ENCODE measurements at places on chromosomes 2 and 18.

DNA sequence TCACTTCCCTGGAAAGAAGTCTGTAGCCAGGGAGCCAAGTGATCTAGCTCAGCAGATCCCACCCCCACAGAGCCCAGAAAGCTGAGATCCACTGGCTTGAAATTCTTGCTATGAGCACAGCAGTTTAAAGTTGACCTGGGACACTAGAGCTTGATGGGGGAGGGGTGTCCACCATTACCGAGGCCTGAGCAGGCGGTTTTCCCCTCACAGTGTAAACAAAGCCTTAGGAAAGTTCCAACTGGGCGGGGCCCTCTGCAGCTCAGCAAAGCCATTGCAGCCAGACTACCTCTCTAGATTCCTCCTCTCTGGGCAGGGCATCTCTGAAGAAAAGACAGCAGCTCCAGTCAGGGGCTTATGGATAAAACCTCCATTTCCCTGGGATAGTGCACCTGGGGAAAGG lies 887.2 kb upstream of the LRATD1 start:
- DNase-seq = peak; percentile 74

DNA sequence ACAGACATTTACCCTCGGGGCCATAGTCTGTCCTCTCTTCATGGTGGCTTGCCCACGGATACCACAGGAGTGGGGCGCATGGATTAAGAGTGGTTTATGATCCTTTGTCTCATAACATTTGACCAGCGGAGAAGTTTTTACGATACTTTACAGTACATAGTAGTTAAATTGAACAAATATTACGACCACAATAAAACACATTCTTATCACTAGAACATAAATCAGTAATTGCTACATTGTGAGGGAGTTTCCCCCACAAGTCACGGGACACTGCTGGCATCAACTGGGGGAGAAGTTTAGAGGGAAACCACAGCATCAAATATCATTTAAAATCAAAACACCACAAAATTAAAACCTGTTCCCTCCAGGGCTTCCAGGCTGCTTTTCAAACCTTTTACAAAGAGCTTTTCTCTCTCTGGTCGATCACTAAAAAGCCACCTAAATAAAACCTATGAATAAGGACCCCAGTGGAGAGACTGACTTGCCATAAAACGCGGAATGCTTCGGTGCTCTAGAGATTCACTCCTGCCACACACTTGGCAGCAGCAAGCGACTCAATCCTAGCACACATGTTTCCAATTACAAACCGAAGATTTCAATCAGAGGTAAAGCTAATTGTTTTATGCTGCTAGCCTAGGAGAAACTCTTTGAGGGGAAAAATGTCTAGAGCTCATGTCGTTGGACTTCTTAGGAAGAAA lies 173.7 kb upstream of the HNRNPA3 start:
- DNase-seq = no peak

DNA sequence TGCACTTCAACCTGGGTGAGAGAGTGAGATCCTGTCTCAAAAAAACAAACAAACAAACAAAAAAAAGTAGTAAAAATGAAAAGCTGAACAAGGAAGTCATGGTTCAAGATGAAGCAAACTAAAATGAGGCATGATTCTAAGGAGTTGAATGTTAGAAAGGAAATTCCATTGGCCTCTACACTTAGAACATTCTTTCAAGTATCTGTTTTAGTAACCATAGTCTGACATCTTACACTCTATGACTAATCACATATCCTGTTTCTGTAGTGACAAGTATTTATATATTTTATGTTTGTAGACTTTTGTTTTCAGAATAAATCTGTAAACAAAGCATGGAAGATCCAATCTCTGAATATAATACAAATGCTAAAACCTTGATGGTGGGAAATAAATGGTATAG lies 164.1 kb downstream of the KIAA1328 start:
- no peak for DNase-seq

- no peak for DNase-seq
Observed at GRCh38 chr18:36364911-36365624, 67.6 kb downstream of the FHOD3 start.

DNA sequence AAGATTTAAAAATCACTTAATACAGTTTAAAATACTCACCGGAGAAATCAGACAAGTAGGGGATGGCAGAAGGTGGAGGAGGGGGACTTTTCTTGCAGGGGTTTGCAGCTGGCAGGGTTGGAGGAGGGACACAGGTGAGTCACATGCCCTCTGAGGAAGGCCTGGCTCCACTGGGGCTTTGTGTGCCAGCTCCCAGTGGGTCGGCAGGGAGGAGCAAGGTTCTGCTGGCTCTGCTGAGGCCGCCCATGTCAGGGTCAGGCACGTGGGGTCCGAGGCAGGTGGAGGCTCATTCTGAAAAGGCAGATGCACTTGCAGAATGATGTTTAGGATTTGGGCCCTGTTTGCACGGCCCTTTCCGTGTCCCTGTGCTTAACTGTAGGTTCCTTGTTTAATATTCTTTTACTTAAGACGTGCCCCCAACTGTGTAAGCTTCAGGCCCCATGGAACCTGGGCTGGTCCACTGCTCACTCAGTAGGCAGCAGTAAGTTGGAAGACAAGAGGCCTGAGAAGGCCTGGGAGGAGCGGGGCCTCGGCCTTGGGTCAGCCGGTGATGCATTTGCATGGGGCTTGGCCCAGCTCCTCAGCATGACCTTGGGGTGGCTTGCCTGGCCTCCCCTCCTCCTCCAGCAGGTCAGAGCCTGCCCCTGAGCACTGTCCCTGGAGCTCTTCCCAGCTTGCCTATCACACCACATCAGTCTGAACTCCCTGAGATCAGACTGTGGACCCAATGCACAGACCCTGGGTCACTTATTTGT lies 141.0 kb downstream of the GLI2 start:
- no peak for DNase-seq

- DNase-seq = no peak
Observed at GRCh38 chr2:39989888-39990287, 210.8 kb upstream of the THUMPD2 start.

GRCh38 chr2:97766567-97766966 lies 53.2 kb downstream of the ZAP70 start:
- no peak for DNase-seq

DNA sequence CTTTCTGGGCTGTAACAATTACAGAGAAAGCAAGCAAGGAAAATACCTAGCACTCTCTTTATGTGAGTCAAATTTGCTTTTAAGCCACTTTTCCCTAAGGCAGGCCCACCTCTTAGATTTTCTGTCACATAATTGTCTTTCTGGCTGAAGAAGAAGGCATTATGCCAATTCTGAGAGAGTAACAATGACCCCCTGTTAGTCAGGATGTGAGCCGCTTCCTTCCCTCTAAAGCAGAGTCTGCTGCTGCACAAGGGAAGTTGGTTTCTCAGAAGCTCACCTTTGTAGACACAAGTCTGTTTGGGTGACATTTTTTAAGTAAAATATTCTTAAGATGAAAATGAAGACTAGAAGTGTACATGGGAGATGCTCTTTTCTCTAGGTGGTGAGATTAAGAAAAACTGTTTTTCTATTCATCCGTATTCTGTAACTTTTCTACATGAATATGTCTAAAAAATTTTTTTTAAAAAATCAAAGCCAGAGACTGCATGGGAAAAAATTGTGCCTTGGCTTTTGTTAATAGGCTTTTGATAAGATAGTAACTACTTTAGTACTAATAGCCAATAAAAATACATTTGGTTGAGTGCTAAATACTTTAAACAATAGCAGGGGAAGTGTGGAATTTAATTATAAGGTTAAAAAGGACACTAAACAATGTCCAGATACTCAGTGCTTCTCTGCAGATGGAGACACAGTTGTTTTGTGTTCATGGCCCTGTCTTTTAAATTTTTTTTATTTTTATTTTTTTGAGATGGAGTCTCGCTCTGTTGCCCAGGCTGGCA lies 33.4 kb upstream of the VPS54 start:
- DNase-seq = peak; percentile 69
